ENCODE measurements at places on chromosomes 2 and 18.

DNA sequence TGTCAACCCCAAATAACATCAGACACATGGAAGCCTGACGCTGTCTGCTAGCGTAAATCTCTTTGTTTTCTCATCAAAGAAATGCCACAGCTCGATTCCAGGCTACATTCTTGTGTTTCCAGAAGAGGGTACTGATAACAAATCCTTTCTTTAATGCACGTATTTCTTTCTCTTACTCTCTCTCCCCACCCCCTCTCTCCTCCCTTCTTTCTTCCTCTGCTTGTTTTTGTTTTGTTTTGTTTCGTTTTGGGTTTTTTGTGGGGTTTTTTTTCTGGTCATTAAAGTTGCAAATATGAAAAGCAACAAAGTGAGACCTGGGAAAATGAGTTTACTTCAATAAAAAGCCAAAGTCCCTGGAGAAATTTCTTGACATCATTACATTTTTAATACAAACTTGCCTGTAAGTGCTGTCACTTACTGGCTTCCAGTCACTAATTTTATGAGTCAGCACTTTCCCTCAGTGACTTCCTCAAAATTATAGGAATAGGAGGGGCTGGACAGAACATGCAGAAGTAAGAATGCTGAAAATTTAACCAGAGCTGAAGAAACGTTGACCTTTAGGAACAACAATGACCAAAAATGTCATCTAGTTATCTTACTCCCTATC, 106.7 kb upstream of the NABP1 start:
- no peak for DNase-seq

DNA sequence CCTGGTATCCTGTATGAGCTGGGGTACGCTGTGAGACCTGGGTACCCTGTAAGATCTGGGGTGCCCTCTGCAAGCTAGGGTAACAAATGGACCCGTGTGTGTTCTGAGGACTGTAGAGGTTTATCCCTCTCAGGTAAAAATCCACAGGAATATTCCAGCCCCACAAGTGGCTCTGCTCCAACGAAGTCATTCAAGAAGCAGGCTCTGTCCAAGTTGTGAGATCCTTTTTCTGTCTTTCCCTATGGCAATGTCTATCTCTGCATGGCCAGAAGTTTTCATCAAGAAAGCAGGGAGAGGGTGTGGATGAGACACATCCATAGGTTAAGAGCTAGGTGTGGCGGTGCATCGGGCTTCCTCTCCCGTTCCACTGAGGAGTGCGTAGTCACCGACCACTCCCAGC, 43.0 kb downstream of the PTGR3 start:
- no peak for DNase-seq

GRCh38 chr18:74521068-74521725, 13.1 kb upstream of the CNDP1 start:
- DNase-seq, result no peak

GRCh38 chr18:6729247-6730091, at the start of gene ARHGAP28:
TSS of gene ARHGAP28 (plus strand) at chr18:6729716. CDS start at chr18:6729822, 106 bp downstream.
- no peak for DNase-seq

DNA sequence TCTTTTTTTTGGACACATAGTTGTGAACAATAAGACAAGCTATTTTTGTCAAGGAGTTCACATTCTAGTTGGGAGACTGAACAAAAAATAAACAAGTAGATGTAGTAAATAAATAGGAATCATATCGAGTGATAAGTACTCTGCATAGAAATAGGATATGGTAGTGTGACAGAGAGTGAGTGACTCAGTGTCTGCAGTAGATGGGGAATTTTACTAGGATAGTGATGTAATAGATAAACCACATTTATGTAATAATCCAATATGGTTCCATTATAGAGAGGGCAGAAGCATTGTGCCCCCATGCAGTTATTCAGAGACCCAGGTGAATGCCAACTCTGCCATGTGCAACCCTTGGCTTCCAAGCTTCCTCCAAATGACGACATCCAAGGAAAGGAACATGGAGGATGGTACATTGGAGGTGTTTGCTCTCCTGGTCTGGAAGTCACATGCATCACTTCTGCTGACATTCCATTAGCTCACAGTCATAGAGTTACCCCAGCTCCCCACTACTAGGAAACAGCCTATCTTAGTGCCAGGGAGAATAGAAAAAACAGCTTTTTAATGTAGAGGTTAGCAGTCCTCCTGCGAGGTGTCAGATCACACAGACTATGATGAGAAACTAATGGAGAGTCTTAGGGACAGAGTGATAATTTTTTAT, 595.4 kb downstream of the NYAP2 start:
- no peak for DNase-seq

DNA sequence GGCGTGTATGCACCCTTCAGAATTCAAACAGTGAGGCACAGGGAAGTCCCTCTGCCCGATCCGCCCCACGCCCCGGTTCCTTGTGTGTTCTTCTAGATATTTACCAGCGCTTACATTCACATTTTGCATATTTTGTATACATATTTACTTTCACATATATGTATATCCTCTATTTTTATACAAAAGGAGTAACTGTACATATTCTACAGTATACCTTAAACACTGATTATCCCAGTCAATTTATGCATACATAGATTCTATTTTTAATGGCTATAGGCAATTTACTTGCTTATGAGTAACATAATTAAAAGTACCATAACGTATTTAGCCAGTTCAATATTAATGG, 307 bp upstream of the DUSP11 start:
- no peak for DNase-seq

- DNase-seq, result no peak
These were observed 78.9 kb upstream of the YWHAQ start for GRCh38 chr2:9709539-9710285.

- DNase-seq, result no peak
These were observed 25.6 kb upstream of the CERS6 start for GRCh38 chr2:168430431-168430830.

- no peak for DNase-seq
These were observed 96.8 kb downstream of the SNTG2 start for GRCh38 chr2:1047485-1047884.

GRCh38 chr2:21263622-21264021, 139.9 kb downstream of the TDRD15 start:
- no peak for DNase-seq

DNA sequence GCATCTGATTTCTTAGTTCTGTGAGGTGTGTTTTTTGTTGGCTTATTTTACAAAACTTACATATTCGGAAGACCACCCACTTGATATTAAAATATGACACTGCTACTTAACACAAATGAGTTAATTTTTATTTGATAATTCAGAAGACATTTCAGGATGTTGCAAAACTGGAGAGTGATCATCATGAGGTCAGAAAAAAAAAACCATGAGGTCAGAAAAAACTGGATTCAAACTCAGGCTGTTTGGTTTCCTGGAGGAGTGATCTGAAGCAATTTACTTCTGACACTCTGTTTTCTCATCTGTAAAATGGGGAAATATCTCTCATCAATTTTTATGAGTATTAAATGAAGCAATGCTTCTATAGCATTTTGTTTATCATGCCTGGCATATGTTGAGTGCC, 1.8 kb upstream of the CCBE1 start:
- no peak for DNase-seq

DNA sequence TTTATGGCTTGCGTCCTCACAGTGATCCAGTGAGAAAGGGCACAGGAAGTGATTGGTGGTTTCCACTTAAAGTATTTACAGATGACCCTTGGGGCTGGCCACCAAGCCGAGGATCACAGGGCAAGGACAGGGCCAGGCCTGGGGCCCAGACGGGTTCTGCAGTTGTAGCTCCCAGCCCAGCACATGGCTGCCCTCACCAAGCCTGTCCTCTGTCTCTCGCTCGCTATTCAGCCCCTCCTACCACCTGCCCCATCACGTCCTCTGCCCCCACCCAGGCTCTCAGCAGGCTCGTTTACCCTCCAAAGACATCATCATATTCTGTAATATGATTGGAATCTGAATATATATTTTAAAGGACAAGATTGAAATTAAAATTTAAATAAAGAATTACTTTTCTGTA, 246.0 kb downstream of the KLHL29 start:
- no peak for DNase-seq

GRCh38 chr2:42970151-42970550, 177.8 kb upstream of the HAAO start:
- DNase-seq, result no peak

- DNase-seq, result no peak
These were observed 79.6 kb downstream of the TEX51 start for GRCh38 chr2:126978333-126978732.

GRCh38 chr2:62529758-62530157, 23.8 kb upstream of the TMEM17 start:
- DNase-seq, result no peak

GRCh38 chr2:133591164-133591563, 22.9 kb upstream of the NCKAP5 start:
- no peak for DNase-seq

- DNase-seq, result no peak
These were observed 165.2 kb downstream of the TMEM200C start for GRCh38 chr18:5729983-5730699.

GRCh38 chr2:8563814-8564474, 117.9 kb upstream of the ID2 start:
- no peak for DNase-seq

- no peak for DNase-seq
These were observed 52.8 kb upstream of the ITGA6 start for GRCh38 chr2:172374318-172375240.

GRCh38 chr2:196971574-196972279, 45.2 kb upstream of the PGAP1 start:
- no peak for DNase-seq

GRCh38 chr2:112290648-112291047, 15.3 kb downstream of the ZC3H6 start:
- DNase-seq, result no peak

DNA sequence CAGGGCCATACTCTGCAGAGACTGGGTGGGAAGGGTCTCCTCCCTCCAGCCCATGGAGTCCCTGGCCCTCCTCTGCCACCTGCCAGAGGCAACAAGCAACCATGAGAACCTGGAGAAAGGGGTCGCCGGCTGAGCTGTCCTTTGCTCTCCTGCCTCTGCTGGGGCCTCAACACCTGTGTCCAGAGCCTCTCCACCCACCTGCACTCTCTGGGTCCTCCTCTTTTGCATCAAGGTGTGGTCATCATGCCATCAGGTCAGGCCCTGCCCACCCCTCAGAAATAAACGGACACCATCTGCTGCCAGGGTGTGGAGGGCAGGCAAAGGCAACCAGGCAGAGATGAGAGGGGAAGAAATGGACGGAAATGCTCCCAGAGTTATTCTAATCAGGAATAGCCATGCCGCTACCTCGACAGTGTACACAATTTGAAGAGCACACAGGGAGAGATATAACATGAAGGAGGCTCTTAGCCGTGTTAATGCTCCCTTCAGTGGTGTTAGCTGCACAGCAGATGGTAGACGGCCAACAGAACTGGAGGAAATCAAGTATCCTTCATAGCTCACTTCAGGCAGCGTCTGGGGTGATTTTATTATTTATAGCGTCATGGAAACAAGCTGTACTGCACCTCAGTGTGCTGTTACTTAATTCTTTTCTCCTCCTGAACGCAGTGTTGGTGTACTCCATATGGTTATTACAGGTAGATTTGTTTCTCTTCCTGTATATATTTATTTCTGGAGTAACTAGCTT, 247.9 kb downstream of the TSN start:
- DNase-seq, result no peak

DNA sequence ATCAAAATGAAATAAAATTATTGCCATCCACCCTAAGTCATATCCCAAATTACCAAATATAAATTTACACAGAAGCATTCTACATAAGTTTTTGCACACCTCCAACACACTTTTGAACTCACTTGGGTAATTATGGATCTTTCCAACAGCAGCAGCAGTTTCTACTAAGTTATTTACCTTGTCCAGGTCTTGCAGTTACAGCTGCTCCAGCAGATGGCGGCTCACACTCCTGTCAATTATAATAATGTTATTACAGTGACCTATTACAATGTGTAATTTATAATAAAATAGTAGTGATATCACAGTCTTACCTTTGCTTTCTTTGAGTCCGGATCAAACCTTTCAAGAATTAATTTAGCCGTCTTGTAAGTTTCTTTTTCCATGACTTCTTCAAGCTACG, 37.9 kb downstream of the LNPK start:
- no peak for DNase-seq

- DNase-seq, result no peak
These were observed 112.8 kb downstream of the CELF4 start for GRCh38 chr18:37452682-37453385.

GRCh38 chr2:134277223-134277622, 23.4 kb downstream of the MGAT5 start:
- DNase-seq, result no peak

GRCh38 chr18:69978732-69979715, 31.4 kb upstream of the CD226 start:
- no peak for DNase-seq

DNA sequence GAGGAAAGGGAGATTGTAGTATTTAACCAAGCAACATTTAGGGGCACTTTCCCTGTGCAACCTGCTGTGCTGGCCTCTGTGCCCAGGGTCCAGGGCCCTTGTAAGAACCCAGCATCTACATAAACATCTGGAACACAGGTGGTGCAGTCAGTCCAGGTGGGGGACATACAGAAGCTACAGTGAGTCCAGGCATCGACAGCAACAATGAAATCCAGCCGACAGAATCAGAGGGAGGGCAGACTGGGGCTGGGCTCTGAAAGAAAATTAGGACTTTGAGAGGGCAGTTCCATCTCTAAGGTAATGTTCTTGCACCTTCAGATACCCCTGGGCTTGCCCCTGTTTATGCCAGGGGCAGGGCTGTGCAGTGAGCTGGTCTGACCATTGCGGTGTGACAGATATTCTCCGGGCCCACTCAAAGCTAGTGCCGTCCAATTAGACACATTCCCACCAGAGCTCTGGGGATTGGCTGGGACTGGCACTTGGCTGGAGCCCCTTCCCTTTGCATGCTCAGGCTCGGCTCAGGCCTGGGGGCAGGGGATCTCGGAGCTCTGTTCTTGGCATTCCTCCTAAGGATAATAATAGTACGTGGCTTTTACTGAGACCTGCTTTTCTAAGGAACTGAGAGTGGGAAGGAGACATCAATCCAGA, 5.4 kb downstream of the LBH start:
- no peak for DNase-seq

DNA sequence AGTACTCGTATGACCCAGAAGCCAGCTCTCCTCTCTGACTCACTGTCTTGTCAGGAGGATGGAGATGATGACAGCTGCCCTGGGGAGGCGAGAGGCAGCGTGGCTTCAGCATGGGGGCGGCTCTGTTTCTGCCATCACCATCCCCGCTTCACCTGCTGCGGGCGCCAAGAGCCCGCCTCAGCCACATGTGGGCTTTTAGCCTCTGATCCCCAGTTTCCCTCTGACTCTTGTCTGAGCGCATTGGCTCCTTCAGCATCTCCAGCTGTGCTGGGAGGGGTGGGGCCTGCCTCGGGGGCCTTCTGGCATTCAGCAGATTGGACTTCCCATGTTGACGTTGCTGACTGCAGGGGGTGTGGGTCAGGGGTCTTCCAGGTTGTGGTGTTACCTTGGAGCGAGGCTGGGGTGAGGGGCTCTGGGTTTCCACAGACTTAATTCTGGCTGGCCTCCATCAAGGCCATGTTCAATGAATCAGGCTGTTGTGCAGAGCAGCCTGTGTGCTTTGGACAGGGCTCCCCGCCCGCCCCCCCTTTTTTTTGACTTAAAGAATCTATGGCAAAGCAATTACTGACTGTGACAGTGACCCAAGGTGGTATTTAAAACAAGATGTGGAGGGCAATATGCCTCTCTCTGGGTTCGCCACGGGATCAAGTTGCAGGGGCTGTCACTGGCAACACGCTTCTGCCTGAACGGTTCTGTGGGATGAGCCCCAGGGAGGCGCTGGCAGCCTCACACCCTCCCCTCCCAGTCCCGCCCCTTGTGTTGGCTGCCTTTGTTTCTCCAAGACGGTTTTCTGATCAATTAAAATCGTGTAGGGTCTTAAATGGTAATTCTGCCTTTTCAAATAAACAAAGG, 228.3 kb downstream of the LDLRAD4 start:
- no peak for DNase-seq

Data from stimulated activated CD8-positive, alpha-beta memory T cell treated with anti-CD3 and anti-CD28 coated beads, Interleukin-7, amount 100 ng/mL, for 1 hour (primary cell).